ENCODE measurements at places on chromosomes 3 and 15.

DNA sequence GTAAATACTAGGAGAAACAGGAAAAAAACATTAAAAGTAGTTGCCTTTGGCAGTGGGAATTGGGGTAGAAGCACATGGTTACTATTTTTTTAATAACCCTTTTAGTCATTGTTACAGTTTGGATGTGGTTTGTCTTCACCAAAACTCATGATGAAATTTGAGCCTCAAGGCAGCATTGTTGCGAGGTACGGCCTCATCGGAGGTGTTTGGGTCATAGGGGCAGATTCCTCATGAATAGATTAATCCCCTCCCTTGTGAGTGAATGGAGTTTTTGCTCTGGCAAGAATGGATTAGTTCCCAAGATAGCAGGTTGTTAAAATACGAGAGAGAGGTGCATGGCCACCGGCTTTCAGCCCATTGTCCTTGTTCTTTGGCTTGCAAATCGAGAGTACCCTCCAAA is 92.6 kb downstream of the LEKR1 start:
- DNase-seq: no peak

DNA sequence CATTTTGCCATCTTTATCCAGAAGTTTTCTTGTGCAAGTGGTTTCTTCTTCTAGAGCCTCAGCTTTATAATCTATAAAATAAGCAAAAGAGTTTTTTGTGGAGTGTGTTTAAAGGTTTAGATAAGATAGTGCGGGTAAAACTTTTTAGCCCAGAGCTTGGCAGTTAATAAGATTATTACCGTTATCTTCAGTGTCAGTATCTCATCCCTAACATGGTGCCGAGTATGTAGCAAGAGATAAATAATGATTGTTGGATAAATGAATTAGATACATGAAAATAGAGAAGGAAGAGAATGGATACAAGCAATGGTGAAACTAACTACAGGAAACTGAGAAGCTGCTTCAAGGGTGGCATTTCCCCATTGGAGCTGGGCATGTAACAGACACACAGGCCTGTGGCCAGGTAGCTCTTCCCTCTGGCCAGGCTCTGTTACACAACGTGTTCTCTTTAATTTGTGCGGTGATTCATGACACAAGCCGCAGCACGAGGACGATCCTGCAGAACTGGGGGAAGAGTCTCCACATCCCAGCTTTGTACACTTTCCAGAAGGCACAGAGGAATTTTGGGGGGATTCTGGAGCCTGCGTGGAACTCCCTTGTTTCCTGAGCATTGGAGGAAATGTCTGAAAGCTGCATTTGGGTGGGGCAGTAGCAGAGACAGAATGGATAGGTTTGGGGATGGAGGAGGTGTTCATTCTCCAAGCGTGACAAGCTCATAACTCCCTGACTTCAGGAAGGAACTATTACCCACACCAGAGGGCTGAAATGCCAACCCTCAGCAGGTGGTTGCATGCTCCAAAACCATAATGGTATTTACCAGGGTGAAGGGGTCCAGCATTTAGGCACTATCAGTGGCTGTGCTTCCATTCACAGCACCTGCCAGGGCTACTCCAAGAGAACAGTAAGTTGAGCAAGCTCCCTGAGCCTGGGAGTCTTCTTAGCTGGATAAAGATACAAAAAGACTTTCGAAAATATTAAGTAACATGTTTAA is 14.2 kb upstream of the ST6GAL1 start:
- DNase-seq: no peak

- no peak for DNase-seq
Observed at GRCh38 chr3:65796676-65797075, 242.0 kb downstream of the MAGI1 start.

DNA sequence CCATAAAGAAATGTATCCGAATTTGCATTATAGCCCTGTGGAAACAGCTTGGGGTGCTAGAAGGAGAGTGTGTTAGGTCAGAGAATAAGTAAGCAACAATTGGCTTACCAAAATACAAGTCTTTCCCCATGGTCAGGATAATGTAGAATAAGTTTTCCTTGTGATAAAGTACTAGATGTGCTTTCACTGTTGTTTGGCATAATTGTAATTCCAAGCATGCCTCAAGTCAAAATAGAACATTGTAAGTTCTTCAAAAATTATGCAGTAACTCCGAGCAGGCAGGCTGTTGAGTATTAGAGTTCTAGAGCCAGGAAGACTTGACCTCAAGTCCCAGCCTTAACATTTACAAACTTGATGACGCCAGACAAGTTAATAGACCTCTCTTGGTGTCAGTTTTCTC is 242.0 kb downstream of the TUSC7 start:
- DNase-seq: no peak

- no peak for DNase-seq
Observed at GRCh38 chr3:150210461-150211110, 197.5 kb upstream of the TSC22D2 start.

- DNase-seq: no peak
Observed at GRCh38 chr15:45392584-45392855, 14.2 kb upstream of the GATM start.

GRCh38 chr3:193585530-193585929 is 7.5 kb upstream of the OPA1 start:
- no peak for DNase-seq

DNA sequence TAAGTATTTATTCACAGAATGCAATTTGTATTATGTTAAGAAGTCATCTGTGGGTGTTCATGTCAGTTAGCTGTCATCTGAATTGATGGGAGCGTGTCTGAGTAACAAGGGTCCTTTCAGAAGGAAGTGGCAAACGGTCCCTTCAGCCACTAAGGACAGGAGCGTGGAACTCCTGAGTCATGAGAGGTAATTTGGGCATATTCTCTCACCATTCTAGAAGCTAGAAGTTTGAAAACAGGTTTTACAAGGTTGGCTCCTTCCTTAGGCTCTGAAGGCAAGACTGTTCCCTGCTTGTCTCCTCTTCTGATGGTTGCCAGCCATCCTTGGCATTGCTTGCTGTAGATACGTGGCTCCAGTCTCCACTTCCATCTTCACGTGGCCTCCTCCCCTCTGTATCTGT is 19.7 kb downstream of the ABHD2 start:
- DNase-seq: no peak

DNA sequence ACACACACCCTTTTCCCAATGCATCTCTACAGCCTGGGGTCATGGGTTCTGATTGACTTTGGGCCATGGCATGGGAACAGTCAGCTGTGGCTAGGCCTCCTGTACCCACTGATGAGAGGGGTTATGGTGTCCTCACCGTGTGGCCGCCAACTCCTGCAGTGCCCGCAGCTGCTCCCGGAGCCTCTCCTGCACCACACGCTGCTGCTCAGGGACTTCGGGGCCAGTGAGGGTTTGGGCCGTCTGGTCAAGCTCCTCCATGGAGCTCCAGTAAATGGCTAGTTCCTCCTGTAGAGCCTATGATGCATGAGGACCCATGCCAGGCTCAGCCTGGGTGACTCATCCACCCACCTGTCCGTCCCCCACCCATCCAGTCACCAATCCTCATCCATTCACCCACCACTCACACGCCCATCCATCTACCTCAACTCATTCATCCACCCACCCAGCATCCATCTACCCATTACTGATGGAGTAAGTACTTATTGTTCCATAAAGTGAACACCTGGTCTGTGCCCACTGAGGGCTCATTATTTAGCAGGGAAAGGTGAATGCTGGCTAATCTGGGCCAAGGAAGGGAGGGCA is 21.6 kb downstream of the SPTBN5 start:
- no peak for DNase-seq

- DNase-seq: no peak
Observed at GRCh38 chr15:74453925-74454763, 6.8 kb downstream of the UBL7 start.

DNA sequence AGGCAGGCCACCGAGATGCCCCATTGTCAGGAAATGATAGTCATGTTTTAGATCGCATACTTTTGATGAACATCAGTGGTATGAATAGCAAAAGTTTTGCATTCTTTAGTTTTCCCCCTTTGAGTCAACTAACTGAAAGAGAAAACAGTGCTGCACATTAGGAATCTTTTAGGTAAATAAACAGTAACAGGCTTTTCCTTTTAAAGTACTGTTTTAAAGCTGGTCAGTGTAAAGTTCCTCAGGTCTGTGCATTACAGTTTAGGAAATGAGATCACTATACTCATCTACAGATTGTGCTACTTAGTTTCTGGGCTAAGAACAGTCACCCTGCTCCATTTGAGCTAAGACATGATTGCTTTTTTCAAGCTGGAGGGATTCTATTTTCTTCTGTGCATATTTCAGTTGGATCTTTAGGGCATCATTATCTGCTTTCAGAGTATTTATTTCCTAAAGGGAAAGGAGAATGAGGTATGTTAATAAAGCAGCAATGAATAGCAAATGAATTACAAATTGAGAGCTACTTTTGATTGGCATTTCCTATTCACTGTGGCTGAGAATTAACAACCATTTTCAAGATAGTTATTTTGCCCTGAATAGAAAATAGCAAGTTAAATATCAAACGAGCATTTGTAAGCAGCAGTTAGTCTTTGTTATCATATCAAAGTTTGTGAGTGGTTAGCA is 36.5 kb downstream of the FAM98B start:
- no peak for DNase-seq

DNA sequence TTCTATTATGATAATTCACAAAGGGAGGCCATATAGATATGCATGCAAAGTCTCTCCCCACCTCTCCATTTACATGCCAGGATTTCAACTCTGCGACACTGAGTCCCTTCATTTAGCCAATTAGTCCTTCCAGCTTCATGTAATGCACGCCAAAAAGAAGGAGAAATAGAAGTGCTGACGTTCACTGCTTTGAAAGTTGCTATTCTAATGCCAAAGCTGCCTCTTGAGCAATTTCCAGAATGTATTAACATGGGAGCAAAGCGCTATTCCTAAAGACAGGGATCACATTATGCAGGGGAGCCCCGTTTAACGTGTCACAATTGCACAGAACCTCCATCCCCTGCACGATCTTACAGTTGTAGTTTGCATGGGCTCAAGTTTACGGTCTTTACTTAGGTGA is 130.5 kb downstream of the TIGIT start:
- no peak for DNase-seq

GRCh38 chr15:22262613-22263020 is 182.3 kb downstream of the OR4M2 start:
- DNase-seq: peak; percentile 22

DNA sequence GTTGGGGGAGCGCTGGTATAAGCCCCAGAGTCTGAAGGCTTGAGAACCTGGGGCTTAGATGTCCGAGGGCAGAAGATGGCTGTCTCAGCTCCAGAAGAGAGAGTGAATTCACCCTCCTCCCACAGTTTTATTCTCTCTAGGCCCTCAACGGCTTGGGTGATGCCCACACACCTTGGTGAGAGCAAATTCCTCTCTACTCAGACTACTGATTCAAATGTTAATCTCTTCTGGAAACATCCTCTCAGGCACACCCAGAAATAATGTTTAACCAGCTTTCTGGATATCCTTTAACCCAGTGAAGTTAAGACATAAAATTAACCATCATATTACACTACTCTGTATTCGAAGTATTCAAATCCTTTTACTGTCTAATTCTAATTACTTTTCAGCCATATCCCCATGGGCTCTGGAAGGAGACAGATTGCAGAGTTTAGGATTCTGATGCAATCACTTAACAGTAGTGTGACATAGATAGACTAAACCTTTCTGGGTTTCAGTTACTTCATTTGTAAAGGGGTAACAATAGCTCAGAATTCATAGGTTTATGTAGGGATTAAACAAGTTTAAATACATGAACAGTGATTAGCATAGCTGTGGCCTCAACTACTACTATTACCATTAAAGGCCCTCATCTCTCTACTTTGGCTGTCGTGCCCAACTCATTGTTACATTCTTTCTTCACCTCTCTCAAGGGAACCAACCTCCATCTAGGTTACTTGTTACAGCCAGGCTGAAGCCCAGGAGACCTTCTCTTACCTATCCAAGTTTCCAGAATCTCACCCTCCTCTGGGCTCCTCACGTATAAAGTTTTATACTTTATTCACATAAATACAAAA is 25.7 kb upstream of the ANO10 start:
- DNase-seq: no peak

- no peak for DNase-seq
Observed at GRCh38 chr3:62361261-62361660, 12.1 kb downstream of the FEZF2 start.

GRCh38 chr3:143791386-143791785 is 56.9 kb downstream of the SLC9A9 start:
- DNase-seq: no peak

GRCh38 chr3:182735672-182736071 is 57.6 kb upstream of the ATP11B start:
- no peak for DNase-seq

GRCh38 chr3:143855183-143855582 is 6.9 kb upstream of the SLC9A9 start:
- no peak for DNase-seq

GRCh38 chr15:61057376-61057775 is 171.7 kb downstream of the RORA start:
- DNase-seq: no peak

- DNase-seq: no peak
Observed at GRCh38 chr3:150544726-150545125, 1.6 kb downstream of the SERP1 start.

- no peak for DNase-seq
Observed at GRCh38 chr3:24608701-24609390, 114.2 kb upstream of the THRB start.

DNA sequence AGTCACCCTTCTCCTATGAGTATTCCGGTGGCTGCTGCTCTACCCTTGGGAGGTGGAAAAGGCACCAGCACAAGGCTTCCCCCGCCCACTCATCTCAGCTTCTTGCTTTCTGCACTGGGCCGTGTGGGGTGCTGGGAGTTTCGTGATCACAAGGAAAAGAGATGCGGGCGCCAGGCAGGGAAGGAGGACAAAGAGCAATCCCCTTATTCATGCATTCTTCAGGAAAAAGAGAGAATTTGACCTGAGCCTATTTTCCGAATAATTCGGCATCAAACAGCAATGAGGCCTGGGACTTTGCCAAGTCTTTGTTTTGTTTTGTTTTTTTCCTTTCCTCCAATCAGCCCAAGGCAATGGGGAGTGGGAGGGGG is 102.2 kb upstream of the LPP start:
- no peak for DNase-seq

GRCh38 chr3:142850395-142851023 is 38.4 kb downstream of the PCOLCE2 start:
- no peak for DNase-seq

DNA sequence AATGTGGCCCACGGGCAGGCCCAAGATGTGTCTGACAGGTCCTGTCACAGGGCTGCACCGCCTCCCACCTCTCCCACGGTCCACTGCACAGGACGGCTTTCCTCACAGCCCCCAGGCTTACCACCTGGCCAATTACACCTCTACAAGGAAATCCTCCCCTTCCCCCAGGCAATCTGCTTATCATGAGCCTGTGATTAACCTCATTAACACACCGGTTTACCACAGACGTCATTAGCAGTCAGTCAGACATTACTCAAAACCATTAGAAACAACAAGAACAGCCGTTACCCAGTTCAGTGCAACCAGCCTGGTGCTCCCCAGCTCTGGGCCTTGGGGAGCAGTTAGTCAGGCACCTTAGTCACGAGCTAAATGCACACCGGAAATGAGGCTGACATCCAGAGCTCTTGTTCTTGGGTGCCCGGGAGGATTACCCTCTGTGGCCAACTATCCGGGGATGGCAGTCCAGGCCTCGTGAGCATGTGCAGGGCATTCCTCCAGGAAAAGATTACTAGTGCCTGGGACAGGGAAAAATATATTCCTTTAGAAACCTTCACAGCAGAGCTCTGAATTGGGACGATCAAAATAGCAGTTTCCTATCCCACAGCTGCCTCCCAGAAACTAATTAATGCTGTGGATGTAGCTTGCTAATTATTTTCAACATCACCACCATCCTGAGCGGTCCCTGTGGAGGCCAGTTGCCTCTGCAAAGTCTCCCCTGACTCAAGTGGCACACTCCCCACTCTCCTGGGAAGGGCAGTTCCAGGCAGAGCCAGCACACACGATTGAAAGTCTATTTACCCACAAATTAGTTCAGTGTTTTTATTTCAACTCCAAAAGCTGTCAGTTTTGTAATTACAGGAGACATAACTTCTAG is 117.4 kb upstream of the ZBED2 start:
- DNase-seq: peak; percentile 32
